ENCODE measurements at places on chromosomes 16 and 17. TPM values are rescaled to one million over a fixed set of nuclear protein-coding genes. Genes with fewer than 3 reads are reported as not detected.

Gene SLC9A5
- total RNA-seq, result 1.7 TPM

Gene FAM171A2
- 11.8 TPM for total RNA-seq

Gene KRT14
- not detected for total RNA-seq

Gene RNF112
- total RNA-seq, result 2.4 TPM

Gene CDC6
- total RNA-seq, result 97.0 TPM

Gene NACA2
- total RNA-seq, result not detected

Gene IL34
- 0.61 TPM for total RNA-seq

Gene TSEN54
- 34.3 TPM for total RNA-seq

Gene CSF3
- total RNA-seq, result 1.4 TPM

Gene LDHD
- total RNA-seq, result 0.08 TPM

Gene PRAC2
- total RNA-seq, result 0.56 TPM

Gene CDRT15L2
- not detected for total RNA-seq

Gene GPR139
- not detected for total RNA-seq

Gene MT1G
- total RNA-seq, result not detected

Gene SHISA6
- not detected for total RNA-seq

Gene TNFSF13
- 0.41 TPM for total RNA-seq

Gene SMIM5
- 0.14 TPM for total RNA-seq

Gene CCL8
- total RNA-seq, result not detected

Gene CCDC200
- total RNA-seq, result not detected

Gene NEK8
- 2.6 TPM for total RNA-seq

Gene ZNF319
- 5.6 TPM for total RNA-seq

Gene HOXB3
- 8.8 TPM for total RNA-seq

Gene ABCA8
- total RNA-seq, result 0.13 TPM
